Urinary bladder (tissue), 4 donors: ENCODE measurements at places on chromosomes 7 and 10. TPM values are rescaled to one million over a fixed set of nuclear protein-coding genes. Genes with fewer than 3 reads are reported as not detected.

TLX1 gene
- total RNA-seq, result not detected

DNA sequence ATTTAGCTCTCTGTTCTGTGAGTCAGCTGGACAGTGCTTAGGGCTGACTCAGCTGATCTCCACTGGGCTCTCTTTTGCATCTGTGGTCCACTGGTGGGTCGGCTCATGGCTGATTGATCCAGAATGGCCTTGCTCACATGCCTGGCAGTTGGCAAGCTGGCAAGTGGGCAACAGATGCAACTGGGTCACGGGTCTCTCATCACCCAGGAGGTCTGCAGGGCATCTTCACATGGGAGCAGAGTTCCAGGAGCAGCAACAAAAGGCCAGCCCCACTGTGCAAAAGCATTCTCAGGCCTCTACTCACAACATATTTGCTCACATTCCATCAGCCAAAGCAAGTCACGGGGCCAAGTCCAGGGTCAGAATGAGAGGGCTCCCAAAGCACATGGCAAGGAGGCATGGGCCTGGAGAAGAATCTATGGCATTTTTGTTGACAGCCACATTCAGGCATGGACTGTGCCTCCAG lies 98.8 kb downstream of the OAT start:
- no peak for DNase-seq

GRCh38 chr10:1635340-1635739 lies 102.0 kb downstream of the ADARB2 start:
- DNase-seq, result no peak

GNAT3 gene
- total RNA-seq, result not detected
